Activated CD4-positive, alpha-beta T cell treated with anti-CD3 and anti-CD28 coated beads for 4 hours (primary cell): ENCODE measurements at places on chromosomes 2 and 18.

DNA sequence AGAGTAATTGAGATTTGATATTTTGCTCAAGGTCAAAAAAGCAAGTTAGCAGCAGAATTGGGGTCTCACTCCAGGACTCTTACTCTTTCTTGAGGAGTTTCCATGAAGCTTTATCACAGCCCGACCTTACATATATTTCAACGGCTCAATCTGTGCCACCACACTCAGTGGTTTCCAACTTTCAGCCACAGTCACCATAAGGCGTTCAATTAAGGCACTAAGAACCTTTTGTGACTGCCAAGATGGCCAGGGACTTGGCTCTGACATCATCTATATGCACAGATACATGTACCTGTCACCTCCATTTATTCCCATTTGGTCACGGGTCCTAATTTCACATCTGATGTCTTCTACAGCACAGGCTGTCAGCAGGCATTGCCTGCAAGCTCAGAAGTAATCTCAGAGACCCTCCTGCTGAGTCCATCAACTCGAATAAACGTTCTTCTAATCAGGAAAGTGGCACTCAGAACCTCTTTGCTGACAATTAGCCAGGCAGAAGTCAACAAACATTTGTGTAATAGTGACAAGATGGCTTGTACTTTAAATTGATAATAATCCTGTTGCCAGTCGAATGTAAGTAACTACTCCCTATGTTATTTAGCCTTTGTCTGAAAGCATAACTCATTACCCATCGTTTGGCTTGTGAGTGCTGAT lies 16.1 kb downstream of the DYTN start:
- DNase-seq, result no peak

DNA sequence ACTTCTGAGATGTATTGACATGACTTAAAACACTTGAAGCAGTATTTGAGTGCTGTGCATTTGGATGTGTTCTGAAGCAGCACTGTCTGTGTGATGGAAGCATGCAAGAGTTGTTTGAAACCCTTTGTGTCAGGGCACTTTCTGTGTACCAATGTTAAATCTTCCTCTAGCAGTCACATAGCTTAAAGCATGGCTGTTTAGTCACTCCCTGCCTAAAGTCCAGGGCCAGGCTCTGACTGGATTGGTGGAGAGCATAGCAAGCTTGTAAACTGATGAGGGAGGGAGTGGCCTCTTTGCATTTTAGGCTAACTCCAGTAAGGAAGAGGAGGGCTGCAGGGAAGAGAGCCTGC lies 73.5 kb downstream of the MYO1B start:
- no peak for DNase-seq

DNA sequence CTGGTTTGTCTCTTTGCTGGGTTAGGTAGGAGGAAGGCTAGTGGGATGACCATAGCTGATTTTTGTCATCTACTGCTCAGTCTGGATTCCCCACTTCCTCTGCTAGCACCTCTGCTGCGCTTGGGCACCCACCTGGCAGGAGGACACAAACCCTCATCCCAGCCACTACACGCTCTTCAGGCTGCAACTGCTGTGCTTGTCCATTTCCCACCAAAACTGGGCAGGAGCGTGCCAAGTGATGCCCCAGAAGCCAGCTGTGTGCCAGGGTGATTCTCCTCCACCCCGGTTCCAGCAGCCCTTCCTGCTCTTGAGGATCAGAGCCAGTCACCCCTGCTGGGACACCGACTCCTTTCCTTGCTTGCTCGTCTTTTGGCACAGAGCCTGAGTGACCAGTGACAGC lies 15.7 kb upstream of the PER2 start:
- no peak for DNase-seq

GRCh38 chr18:48739266-48740067 lies 200.6 kb downstream of the CTIF start:
- no peak for DNase-seq

DNA sequence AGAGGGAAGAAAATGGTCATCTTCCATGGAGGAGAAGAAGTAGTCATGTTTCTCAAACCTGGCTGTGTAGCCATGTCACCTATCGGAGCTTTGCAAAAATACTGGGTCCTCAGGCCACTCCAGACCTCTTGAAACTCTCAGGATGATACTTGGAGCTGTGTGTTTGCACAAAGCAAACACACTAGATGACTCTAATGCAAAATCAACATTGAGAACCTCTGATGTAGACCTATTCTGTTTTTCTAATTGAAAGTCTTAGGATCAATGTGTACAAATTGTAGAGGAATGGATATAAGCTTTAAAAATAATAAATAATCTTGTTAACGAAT lies 444.3 kb downstream of the RND3 start:
- no peak for DNase-seq

DNA sequence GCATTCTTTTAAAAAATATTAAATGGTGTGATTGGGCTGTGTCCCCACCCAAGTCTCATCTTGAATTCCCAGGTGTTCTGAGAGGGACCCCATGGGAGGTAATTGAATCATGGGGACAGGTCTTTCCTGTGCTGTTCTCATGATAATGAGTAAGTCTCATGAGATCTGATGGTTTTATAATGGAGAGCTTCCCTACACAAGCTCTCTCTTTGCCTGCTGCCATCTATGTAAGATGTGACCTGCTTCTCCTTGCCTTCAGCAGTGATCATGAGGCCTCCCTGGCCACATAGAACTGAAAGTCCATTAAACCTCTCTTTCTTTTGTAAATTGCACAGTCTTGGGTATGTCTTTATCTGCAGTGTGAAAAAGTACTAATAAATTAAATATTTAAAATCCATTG lies 10.3 kb downstream of the PPM1B start:
- DNase-seq, result no peak
